Activated CD8-positive, alpha-beta memory T cell treated with anti-CD3 and anti-CD28 coated beads for 48 hours (primary cell): ENCODE measurements at places on chromosomes 3 and 15.

DNA sequence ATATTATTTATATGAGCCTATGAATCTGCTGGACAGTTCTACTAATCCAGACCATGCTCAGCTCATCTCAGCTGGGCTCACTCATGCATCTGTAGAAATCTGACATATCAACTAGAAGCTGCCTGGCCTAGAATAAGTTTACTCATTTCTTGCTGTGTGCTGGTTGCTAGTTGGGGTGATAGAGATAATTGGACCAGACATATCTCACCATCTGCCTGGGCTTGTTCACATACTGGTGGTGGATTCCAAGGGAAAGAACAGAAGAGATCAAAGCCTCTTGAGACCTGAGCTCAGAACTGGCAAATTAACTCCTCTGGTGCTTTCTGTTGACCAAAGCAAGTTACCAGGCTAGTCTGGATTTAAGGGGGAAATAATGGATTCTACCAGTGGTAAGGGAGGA, 109.1 kb downstream of the NSUN3 start:
- DNase-seq, result no peak

GRCh38 chr3:58293516-58293915, 12.5 kb upstream of the RPP14 start:
- no peak for DNase-seq

- DNase-seq, result no peak
Measured at GRCh38 chr3:170359178-170359704, 1.7 kb downstream of the SKIL start.

GRCh38 chr15:79007066-79007465, 62.2 kb upstream of the CTSH start:
- no peak for DNase-seq

GRCh38 chr3:46971151-46971550, 5.4 kb downstream of the CCDC12 start:
- no peak for DNase-seq

GRCh38 chr3:142977399-142977728, 13.9 kb upstream of the PAQR9 start:
- no peak for DNase-seq

DNA sequence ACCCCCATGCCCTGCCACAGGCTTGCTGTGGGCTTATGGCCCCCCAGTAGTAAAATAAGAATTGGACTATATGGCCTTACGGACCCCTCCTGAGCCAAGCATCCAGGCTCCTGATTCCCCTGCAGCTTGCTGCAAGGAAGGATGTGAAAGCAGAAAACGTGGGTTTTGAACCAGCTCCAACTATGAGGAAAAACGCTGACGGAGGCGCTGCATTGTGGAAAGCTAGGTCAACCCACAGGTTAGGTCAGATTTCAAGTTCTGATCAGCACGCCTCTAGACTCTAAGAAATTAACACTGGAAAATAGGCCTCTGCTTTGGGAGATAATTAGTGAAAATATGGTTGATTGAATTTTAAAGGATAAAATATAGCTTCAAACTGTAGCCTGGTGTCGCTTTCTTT, 195.4 kb upstream of the HES1 start:
- no peak for DNase-seq

GRCh38 chr3:28949580-28949979, 331.3 kb upstream of the RBMS3 start:
- no peak for DNase-seq

DNA sequence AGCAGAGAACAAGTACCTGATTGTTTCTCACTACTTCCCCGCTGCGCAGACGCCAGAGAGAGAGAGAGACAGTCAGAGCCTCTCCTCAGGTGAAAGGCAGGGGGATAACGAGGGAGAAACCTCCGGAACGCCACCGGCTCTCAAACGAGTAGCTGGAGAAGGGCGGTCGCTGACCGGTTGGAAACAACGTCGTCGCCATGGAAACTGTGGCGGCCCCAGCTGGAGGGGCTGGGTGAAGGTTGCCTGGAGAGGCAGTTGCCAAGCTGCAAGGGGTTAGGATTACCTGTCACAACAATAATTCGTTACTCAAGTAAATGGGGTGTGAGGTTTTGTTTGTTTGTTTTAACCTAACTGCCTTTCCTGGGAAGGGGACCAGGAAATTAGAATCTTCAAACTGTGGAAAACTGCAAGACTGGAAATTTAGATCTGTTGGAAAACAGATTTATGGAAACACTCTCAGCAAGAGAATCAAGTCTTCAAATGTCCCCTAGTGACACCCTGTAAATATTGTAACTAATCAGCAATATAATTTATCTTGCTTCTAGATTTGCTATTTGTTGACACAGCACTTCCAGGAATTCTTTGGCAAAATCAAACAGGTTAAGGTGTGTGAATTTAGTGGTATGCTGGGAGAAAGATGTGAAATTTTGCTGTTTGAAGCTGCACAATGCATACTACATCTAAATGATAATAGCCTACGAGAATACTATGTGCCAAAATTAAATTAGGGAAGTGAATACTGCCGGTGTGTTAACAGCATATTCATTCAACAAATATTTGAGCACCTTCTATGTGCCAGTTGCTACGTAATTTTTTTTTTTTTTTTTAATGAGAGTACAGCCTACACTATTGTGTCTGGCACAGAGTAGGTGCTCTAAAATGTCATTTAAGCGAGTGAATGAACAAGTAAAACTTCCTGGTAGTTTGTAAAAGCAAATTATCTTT, at the start of gene DNAH12:
DNAH12 (minus strand) TSS at position 164 of the 945 bp plus-strand sequence. CDS start 1,474 bp downstream, outside the sequence.
- DNase-seq, result no peak

DNA sequence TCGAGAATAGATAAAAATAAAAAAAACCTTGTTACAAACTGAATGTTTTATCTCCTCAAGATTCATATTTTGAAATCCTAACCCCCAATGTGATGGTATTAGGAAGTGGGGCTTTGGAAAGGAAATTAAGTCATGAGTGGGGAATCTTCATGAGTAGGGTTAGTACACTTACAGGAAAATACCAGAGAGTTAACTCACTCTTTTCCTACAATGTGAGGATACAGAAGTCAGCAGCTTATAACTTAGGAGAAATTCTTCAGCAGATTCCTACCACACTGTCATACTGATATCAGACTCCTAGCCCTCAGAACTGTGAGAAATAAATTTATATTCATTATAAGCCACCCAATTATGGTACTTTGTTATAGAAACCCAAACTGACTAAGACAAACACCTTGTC, 453.1 kb downstream of the GBE1 start:
- DNase-seq, result no peak

DNA sequence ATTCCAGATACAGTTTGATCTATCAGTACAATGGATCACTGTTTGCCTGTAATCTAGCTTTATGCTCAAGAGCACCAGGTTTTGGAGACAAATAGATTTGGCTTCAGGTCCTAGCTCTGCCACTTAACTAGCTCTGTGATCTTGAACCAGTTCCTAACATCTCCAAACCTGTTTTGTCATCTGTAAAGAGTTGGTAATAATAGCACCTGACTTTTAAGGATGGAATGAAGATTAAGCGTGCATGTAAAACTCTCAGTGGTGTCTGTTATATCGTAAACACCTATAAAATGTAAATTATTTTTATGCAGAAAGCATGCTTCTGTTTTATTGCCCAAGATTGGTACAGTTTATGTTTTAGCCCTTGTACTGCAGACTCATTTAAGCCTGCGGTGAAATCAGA, 36.5 kb downstream of the ZFAND6 start:
- no peak for DNase-seq

GRCh38 chr15:58401276-58401675, 30.5 kb upstream of the LIPC start:
- DNase-seq, result no peak

DNA sequence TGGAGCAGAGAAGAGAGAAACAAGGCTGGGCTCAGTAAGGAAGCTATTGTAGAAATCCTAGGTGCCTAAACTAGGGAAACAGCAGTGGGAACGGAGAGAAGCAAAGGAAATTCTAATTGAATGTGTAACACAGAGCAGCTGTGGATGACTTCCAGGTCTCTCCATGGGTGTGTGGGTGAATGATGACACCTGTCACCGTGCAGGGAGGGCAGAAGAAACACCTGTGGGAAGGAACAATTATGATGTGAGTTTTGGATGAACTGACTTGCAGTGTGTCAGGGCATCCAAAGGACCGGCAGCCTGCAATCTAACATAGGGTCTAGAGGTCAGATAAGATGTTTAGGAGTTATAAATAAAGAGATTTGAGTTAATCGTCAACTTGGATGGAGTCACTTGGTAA, 144.2 kb downstream of the RYR3 start:
- DNase-seq, result no peak

- DNase-seq, result no peak
Measured at GRCh38 chr3:183244981-183245476, 8.0 kb upstream of the B3GNT5 start.

DNA sequence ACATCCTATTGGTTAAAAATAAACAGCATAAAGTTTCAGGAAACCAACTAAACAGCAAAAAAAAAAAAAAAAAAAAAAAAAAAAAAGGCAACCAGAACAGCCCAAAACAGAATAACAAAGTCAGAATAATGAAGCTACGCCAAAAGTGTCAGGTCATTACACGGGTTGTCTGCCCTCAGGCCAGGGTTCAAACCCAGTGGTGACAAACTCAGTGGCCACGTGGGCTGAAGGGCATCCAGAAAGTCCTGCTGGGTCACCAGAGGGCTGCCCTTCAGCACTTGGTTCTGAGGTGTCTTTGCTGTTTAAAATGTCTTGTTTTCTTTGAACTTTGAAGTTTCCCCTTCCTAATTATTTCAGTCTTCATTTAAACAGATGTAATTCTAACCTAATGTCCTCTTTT, 61.3 kb downstream of the CGNL1 start:
- no peak for DNase-seq

- no peak for DNase-seq
Measured at GRCh38 chr15:98651581-98652220, 3.4 kb downstream of the IGF1R start.

DNA sequence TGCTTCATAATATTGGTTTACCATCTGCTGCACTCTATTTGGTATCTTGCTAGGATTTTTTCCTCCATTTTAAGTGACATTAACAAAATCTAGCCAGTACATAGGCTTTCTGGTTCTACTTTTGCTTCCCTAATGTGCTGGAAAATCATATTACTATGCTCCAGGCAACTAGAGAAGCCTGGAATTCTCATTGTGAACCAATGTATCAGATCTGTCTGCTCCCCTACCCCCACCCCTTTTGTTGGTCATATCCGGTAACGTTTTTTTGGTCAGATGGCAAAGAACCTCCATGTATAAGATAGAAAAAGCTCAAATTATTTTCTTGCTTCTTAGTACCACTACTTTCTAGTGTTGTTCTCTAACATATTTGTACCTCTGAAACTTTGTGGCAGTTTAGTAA, 17.1 kb downstream of the MAP2K5 start:
- no peak for DNase-seq

DNA sequence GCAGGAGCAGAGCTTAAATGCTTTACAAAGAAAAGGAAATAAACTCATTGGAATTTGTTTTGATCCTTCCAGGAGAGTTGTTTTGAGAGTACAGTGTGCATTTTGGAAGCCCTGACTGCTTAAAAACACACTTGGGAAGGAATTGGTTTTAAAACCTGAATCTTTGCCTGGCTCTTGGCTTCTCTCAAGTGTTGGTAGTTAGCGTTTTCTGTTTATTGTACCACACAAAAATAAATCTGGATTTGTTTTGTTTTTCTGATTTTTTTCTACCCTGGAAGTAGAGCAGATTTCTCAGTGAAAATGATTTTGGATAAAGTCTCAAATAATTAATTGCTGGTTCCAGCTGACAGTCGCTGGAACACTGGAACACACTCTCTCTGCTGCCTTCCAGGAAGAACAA, 90.6 kb downstream of the CHST2 start:
- no peak for DNase-seq

- DNase-seq, result no peak
Measured at GRCh38 chr3:65854606-65855304, 184.0 kb downstream of the MAGI1 start.

- DNase-seq, result no peak
Measured at GRCh38 chr3:169676925-169677537, 13.5 kb upstream of the MECOM start.

GRCh38 chr15:60790641-60791040, 311.7 kb upstream of the ICE2 start:
- no peak for DNase-seq

- DNase-seq, result no peak
Measured at GRCh38 chr3:180383332-180384020, 218.5 kb upstream of the TTC14 start.

GRCh38 chr3:27544372-27544865, 60.2 kb upstream of the SLC4A7 start:
- DNase-seq, result no peak

DNA sequence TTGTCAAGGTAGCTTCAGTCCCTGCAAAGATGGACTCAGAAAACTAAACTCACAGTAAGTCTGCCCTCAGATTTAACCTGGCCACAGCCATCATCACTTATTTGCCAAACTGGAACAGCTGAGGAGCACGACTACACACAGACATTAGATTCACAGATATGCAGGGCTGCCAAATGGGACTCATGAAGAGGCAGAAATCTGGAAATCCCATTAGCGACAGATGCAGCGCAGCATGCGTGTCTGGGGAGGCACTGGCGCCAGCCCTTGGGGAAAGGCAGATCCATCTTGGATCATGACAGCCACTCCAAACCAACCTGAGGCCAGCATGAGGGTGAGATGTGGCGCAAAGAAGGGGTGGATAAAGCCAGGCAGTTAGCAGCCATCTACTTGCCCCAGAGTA, 160.7 kb upstream of the TSC22D2 start:
- DNase-seq, result no peak

- no peak for DNase-seq
Measured at GRCh38 chr3:14959359-14959943, 12.1 kb downstream of the NR2C2 start.

GRCh38 chr3:61663356-61664104, 102.2 kb downstream of the PTPRG start:
- DNase-seq, result no peak

DNA sequence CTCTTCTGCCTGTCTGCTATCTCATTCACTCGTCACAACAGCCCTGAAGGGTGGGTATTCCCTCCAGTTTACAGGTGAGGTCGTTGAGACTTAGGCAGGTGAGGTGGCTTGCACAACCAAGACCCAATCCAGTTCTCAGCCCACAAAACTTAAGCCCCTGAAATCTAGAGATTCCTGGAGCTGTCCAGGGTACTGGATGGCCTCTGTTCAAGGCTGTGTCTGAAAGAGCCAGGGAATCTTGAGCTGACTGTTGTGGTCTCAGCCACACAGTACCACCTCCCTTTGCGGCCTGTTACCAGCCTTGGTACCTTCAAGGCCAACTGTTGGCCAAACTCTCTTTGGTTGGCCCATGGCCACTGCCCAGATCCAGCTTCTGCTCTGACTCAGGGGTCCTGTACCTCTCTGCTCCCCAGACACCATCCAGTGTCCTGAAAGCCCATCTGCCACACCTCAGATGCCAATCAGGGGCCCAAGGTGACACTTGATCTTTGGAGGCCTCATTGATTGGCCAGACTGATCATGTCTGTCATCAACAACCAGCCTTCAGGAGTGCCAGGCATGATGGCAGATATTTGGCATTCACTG, 10.9 kb upstream of the FAM107A start:
- no peak for DNase-seq

GRCh38 chr3:101256511-101256910, 63.9 kb downstream of the IMPG2 start:
- no peak for DNase-seq

GRCh38 chr15:57582090-57582489, 9.6 kb upstream of the MYZAP start:
- DNase-seq, result no peak

- DNase-seq, result no peak
Measured at GRCh38 chr3:60752809-60753208, 498.4 kb downstream of the FHIT start.
